Globus pallidus (tissue), 1 donor: ENCODE measurements at places on chromosomes 1 and 21.

DNA sequence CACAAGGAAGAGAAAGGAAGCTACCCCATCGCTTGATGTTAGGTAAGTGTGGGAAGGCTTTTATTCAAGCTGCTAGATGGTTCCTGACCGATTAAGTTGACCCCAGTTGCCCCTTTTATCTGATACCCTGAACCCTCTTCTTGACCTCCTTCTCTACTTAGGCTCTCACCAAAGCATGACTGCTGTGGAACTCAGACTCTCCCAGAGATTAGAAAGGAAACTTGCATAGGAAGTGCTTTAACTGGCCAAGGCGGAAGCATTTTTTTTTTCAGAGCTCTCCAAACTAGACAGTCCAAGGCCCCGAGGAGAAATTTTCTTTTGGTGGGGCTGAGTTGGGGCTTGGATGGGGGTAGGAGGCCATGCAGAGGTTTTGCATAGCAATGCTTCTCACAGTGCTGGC, 101.3 kb upstream of the USP24 start:
- no peak for DNase-seq

DNA sequence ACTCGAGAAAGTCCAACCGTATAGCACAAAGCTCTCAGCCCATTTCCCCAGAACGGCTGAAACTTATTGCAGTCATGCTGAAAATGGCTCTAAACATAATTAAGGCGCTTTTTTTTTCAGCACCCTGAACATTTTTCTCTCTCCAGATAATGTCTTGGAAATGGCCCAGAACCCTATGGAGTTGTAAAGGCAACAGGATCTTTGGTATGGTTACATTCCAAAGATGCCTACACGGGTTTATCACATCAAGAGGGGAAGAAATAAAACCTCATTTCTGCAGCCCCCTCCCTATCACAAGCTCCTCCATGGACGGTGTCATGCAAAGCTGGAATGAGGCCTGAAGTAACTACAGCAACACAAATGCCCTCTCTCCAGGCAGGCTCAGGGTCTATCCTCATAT, 126.4 kb upstream of the GALNT2 start:
- no peak for DNase-seq

GRCh38 chr1:37764414-37764825, 500 bp downstream of the EPHA10 start:
- no peak for DNase-seq

DNA sequence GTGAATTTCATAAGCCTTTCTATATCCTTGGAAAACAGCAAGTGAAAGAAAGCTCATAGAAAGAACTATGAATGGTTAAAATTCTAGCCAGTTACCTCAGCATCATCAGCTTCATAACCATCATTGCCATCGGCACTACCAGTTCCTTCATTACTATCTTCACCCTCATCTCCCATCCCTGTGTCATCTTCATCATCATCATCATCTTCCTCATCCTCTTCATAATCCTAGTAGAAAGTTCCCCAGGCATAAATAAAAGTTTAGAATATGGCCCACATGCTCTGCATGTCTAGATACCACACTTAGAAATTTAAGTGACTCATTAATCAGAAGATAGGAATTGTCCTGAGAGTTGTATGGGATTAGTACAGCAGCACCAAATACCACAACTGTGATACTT, 49.0 kb downstream of the TPR start:
- DNase-seq, result no peak

- no peak for DNase-seq
Measured at GRCh38 chr1:172363852-172364251, 56.6 kb upstream of the C1orf105 start.

DNA sequence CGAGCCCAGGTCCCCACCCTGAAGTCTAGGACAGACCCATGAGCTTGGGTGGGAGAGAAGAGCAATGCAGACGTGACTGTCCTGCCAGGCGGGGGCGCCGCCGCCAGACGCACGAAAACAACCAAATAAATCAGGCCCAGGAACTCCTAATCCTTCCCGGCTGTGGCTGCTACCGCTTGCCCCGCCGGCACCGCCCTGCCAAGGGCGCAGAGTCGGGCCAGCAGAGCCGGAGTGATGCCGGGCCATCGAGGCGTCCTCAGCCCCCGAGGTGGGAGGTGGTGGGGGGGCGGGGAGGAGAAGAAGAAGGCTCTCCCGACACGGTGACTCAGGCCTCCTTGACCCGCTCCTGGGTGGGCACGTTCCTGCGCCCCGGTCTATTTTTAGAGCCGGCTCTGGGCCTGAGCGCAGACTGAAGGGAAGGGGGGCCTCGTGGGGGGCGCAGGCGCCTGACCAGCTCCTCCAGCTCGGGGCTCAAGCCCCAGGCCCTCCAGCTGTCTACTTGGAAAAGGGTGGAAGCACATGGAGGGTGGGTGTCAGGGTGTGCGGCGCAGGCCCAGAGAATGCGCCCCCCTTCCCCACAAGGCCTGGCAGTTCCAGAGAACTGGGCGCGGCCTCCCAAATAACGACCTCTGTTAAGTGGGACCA, 10.7 kb upstream of the COL16A1 start:
- DNase-seq, result peak; percentile 56

- DNase-seq, result no peak
Measured at GRCh38 chr1:175882192-175882591, 138.8 kb upstream of the TNR start.

DNA sequence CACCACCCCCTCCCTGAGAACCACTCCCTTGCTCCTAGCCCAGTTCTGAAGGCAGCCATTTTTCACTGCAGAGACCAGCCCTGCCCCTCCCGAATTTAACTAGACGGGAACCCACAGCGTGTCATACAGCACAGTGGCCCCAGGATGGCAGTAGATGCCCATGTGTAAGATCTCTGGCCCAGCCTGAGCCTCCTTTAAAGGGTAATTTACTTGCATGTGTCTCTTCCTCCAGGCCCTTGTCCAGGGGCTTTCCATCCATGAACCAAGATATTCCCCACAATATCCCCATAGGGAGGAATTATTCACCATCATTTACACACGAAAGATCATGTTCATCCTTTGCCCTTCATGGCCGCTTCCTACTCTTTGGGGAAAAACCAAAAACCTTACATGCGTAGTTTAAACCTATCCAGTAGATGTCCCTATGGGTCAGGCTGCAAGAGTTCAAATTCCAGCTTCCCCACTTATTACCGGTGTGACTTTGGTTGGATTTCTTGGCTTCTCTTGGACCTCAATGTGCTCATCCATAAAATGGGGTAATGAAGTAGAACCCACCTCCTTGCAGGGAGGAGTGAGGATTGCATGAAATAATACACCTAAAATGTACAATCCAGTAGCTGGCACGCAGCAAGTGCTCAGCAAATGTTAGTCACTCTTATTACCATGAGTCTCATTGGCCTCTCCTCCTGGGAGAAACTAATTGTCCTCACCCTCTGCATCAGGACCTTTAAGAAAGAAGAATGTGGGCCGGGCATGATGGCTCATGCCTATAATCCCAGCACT, 4.0 kb upstream of the LACTBL1 start:
- DNase-seq, result peak; percentile 32

DNA sequence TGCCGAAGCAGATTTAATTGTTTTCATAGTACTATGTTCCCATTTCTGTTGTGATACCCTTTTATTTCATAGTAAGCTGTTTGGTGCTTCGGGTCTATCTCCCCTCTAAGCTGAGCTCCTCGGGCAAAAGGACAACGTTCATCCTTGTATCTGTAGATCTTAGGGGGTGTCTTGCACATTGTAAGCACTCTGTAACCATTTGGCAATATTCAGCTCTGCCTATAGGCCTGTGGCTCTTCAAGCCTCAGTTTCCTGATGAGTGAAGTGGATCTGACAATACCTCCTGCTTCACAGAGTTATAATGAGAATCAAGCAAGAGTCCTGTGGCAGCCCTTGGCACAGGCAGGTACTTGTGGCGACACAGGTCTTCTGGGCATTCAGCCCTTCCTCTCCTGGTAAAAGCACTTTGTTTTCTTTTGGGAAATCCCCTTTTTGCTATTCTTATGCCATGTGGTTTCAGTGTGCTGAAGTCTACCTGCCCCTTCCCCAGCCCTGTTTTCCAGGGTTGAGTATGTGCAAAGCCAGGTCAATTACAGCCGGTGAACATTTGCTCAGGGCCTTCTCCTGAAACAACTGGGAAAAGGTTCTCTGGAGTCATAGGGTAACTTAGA, 8.5 kb upstream of the EXO1 start:
- DNase-seq, result no peak

GRCh38 chr1:67675800-67676199, 9.2 kb upstream of the GADD45A start:
- DNase-seq, result no peak

- no peak for DNase-seq
Measured at GRCh38 chr21:45613881-45614280, 29.6 kb upstream of the PCBP3 start.
